Nasal cavity respiratory epithelium epithelial cell of viscerocranial mucosa (primary cell): ENCODE measurements at places on chromosomes 3 and 15. TPM values are rescaled to one million over a fixed set of nuclear protein-coding genes. Genes with fewer than 3 reads are reported as not detected.

Gene MCF2L2
- 0.14 and 0.68 TPM in 2 replicates for total RNA-seq

Gene HLTF
- total RNA-seq = 15.4 and 22.1 TPM in 2 replicates

Gene REC114
- total RNA-seq = not detected in 2 replicates

Gene MYL3
- total RNA-seq = not detected in 2 replicates

Gene THSD4
- total RNA-seq = 27.7 and 49.5 TPM in 2 replicates

Gene FOXB1
- total RNA-seq = not detected in 2 replicates

Gene MUSTN1
- not detected in 2 replicates for total RNA-seq

Gene COL6A6
- total RNA-seq = not detected in 2 replicates

Gene SENP7
- total RNA-seq = 10.9 TPM in 2 replicates

Gene OSTN
- not detected in 2 replicates for total RNA-seq

Gene HESX1
- total RNA-seq = 0.43 and 0.68 TPM in 2 replicates

Gene DLEC1
- total RNA-seq = under 0.01 and 0.21 TPM in 2 replicates

Gene CAND2
- total RNA-seq = 0.34 and 4.3 TPM in 2 replicates

Gene KLF15
- total RNA-seq = 0.57 and 3.4 TPM in 2 replicates

Gene ARIH2
- total RNA-seq = 139 and 166 TPM in 2 replicates

Gene AADACL2
- total RNA-seq = not detected in 2 replicates

Gene PP2D1
- not detected in 2 replicates for total RNA-seq

Gene ZNF619
- 7.5 and 8.9 TPM in 2 replicates for total RNA-seq

Gene CD80
- total RNA-seq = not detected in 2 replicates
